NCI-H774 (cell line): ENCODE measurements at places on chromosomes 7 and 10.

- no peak for DNase-seq
Measured at GRCh38 chr7:38232502-38233366, 40.7 kb downstream of the TARP start.

GRCh38 chr10:52316001-52316400 lies 1.9 kb downstream of the DKK1 start:
- no peak for DNase-seq

DNA sequence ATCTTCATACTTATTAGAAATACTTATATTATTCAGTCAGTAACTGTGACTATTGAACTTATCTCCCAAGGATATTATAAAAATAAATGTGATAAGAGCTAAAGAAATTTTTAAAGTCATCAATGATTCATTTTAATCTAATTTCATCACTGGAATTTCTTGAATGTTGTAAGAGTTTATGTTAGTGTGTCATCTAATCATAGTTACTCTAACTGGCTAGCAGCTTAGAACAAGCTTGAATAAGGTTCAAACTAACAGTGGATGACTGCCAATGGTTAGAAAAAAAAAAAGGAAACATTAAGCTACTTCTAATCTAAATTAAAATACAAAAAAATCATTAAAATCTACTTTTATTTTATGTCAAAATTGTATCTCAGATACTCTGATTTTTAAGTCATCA lies 1066.3 kb downstream of the CNTNAP2 start:
- no peak for DNase-seq

- peak; percentile 17 for DNase-seq
Measured at GRCh38 chr10:27383595-27384542, 120.2 kb upstream of the RAB18 start.

DNA sequence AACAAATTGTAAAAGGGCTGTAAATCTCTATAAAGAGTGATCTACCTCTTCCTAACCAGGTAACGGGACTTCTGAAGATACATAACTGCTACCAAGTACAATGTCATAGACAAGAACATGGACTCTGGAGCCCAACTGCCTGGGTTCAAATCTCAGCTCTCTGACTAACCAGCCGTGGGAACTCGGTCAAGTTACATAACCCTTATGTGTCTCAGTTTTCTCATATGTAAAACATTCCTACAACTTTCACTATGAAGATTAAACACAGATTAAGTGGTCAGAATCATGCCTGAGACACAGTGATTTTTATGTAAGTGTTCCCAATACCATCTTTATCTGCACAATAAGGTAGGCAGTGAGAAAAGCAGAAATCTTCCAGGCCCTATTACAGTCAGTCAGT lies 52.6 kb downstream of the ITGB1 start:
- DNase-seq = no peak

DNA sequence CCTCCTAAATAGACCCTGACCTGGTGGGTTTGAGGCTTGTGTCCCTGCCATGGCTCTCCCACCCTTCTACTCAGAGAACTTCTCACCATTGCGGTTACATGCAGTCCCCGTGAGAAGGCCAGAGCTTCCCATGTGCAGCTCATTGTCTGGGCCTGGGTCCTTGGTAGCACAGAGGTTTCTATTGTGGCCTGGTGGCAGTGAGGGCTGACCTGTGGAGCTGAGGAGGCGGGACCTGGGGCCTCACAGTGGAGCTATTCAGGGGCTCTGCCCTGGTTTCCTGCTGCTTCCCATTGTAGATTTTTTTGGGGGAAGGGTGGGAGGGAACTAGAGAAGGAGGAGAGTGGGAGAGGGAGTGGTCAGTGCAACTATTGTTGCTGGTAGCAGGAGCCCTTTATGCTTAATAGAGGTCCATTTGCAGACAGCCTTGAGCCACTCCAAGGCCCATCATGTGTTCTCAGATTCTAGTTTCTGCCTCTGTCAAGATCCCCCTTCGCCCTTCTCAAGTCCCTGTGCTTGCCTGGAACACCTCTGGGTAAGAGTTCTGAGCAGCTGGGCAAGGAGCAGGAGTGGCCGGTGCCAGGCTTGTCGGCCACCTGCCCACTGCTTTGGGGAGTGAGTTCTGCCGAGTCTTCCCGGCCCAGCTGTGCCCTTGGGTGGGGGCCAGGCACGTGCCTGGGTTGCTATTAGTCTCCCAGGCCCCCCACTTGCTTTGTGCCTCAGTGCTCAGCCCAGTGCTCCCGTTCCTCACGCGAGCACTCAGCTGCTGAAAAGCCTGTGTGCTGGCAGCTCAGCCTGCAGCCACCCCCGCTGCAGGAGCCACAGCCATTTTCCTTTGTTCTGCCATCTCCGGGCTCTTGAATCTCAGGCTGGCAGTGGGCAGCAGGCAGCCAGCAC lies 10.7 kb downstream of the TSPAN14 start:
- no peak for DNase-seq

DNA sequence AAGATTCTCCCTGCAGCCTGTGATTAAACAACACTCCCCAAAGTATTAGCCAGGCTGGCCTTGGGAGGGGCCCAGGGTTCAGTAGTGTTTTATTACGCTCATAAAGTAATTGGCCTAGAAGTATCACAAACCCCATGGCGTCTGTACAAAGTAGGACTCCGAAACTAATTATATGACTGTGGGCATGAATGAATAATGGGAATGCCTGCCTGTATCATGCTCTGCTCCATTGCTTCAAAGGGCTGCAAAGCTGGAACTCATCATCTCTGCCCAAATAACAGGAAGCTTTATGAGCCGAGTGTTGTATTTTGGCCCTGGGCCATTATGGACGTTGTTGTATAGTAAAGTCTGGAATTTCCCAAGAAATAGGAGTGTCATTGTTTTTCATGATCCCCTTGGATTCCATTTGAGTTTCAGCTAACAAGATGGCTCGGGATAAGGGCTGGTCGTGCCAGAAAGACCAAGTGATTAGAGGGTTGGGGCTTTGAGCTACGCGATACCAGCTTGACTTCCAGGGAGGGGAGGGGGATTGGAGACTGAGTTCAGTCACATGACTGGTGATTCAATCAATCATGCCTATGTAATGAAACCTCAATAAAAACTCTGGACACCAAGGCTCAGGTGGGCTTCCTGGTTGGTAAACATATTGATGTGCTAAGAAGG lies 65.3 kb upstream of the NPTX2 start:
- no peak for DNase-seq

GRCh38 chr10:124614003-124614659 lies 130.0 kb downstream of the FAM53B start:
- DNase-seq = no peak

DNA sequence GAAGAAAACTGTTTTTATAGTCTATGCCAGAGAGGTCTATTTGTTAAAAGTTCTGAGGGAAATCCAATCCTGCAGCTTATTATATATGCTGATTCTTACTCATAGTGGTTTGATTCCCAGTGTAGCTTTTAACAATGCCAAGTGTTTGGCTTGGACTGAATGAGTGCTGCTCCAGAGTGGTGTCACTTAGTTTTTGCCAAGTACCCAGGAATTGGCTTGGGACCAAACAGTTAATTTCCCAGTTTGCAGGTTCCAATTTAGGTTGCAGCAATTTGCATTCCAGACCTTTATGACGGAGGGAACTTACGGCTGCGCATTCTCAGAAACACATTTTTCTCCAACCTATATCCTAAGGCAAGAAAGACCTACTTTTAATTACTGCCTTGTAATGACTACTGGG lies 32.4 kb downstream of the NSUN6 start:
- peak; percentile 20 for DNase-seq

DNA sequence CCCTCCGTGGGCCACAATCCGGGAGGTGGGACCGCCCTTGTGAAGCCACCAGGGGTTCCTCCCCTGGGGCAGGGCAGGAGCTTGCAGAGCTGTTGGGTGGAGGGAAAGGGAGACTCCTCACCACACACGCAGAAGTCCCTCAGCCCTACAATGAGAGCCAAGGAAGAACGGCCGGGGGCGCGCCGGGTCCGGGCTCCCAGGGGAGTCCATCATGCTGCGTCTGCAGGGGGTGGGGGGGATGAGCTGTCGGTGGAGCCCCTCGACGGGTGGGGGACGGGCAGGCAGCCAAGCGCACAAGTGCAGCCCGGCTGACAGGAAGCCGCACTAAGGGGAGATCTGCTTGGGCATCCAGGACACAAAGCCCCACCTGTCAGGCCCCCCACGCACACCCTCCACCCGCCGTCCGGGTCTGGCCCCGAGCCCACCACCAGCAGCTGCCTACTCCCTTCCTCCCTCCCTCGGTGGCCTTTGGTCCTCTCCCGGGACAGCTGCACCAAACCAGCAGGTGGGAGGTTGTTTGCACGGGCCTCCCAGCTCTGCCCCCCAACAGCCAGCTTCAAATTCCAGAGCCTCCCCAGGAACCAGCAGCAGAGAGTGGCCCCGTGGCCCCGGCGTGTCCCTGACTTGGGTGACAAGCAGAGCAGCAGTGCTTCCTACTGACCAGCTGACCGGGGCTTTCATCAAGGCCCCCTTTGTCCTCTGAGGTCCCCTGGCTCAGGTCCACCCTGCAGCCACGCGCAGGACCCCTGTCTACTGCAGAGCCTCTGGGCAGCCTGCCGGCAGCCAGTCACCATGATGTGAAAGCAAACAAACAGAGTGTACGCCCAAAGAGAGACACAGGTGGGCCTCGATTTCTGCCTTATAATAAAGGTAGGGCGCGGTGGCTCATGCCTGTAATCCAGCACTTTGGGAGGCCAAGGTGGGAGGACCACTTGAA lies 50.3 kb downstream of the HIP1 start:
- DNase-seq = no peak

DNA sequence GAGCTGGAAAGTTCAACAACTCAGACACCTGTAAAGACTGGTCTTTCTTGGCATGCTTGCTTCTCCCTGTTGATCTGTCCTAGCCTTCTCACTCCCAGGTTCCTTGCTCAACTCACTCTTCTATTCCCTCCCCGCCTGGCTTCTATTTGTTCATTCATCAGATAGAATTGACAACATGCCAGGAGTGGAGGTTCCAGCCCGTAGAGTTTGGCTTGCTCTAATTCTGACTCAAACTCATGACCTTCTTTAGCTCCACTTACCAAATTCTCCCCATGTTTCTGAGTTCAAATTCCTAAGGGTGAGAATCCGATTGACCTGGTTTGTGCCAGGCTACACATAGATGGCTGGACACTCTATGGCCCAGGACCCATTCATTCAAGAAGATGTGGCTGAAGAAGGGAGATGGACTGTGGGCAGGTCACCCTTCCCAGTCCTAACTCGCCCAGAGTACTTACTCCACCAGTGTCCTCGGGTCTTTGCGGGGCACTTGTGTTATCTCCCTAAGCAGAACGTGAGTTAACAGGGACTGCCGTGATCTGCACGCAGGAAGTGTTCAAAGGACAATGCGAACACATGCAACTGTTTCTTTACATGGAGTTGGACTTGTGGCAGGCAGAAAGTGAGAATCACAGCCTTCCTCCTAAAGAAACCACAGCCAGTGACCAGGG lies 4.0 kb upstream of the TMEM236 start:
- DNase-seq = no peak

GRCh38 chr10:12787297-12787696 lies 214.2 kb downstream of the CCDC3 start:
- no peak for DNase-seq

DNA sequence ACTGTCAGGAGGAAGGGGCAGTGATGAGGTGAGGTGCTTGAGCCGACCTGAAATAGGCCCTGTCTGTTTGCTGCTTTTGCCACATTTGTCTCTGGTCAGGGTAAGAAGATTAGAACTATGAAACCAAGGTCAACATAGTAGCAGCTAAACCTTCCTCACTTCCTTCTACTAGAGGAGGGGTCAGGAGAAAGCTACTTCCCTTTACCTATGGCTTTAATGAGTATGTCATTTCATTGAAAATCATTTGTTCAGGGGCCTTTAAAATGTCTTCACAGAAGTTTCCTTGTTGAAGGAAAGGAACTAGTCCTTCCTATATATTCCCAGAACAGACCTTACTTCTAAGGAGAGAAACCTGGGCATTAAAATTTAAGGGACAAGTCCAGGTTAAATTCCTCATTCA lies 19.0 kb downstream of the HYAL4 start:
- no peak for DNase-seq

GRCh38 chr10:19449860-19450259 lies 366.4 kb upstream of the PLXDC2 start:
- no peak for DNase-seq

DNA sequence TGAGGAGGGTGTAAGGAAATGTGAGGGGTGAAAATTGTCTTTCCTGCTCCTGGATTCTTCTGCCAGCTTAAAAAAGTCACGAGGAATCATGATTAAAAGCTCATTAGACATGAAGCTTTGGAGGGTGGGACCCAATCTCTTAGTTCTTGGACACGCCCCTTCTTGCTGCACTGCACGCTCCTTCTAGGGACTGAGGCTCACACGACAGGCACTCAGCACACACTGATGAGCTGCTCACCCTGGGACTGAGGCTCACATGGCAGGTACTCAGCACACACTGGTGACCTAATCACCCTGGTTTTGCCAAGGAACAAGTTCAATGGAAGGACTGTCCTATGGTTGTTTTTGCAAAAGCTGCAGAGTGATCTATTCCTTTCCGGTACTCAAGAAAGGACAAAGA lies 65.8 kb upstream of the ELMO1 start:
- DNase-seq = no peak

- no peak for DNase-seq
Measured at GRCh38 chr7:108226816-108227299, 96.7 kb upstream of the LAMB4 start.
